ENCODE measurements at places on chromosomes 3 and 15. TPM values are rescaled to one million over a fixed set of nuclear protein-coding genes. Genes with fewer than 3 reads are reported as not detected.
A peak's percentile ranks its signal among the peaks of the same experiment; 100 is the strongest.

Gene GP9
- total RNA-seq: 4.3 TPM

DNA sequence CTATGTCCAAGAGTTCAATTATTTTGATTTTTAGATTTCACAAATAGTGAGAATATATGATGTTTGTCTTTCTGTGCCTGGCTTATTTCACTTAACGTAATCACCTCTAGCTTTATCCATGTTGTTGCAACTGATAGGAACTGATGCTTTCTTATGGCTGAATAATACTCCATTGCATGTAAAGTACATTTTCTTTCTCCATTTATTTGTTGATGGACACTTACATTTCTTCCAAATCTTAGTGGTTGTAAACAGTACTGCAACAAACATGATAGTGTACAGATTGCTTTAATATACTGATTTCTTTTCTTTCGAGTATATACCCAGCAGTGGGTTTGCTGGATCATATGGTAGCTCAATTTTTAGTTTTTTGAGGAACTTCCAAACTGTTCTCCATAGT lies 600.6 kb upstream of the SEMA6D start:
- H3K27me3 ChIP-seq: no peaks in the 10 kb centered on the region
- H3K4me1 ChIP-seq: no peaks in the 10 kb centered on the region
- no peaks in the 10 kb centered on the region for H3K36me3 ChIP-seq

GRCh38 chr15:101025896-101026631 lies 106.9 kb downstream of the LRRK1 start:
- no peak overlapping the region for H3K27ac ChIP-seq
- DNase-seq: peak; percentile 60
- peaks cover 4% of the 10 kb centered on the region for H3K36me3 ChIP-seq
- peaks cover 15% of the 10 kb centered on the region for H3K4me1 ChIP-seq
- H3K27me3 ChIP-seq: no peaks in the 10 kb centered on the region

DNA sequence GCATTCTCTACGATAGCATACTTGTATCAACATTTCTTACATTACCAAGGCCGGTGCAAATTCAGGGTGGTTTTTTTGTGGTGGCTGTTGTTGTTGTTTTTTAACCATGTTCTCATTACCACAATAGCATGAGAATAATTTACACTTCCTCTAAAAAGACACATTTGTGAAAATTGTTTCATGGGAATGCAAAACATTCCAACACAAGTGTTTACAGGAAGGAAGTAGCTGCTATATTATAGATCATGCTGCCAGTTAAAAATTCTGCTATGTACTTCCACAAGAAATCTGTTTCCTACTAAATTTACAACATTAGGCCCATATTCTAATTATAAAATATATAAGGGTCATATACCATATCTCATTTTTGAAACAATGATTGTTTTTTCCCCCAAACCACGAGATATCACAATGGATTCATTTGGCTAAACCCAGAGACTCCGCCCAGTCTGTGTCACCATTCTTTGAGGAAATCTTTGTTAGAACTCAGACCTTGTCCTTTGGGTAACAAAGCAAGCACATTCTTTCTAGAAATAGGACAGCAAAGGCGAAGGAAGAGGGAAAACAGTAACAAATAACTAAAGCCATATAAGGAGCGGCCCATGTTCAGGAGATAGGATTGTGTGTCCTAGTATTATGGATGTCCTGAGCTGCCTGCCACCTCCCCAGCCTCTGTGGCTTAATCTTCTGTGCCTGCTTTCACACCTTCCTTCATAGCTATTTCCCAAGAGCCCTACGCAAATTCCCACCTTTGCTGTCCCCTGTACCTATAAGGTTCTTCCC lies 60.1 kb downstream of the UACA start:
- H3K27me3 ChIP-seq: no peaks in the 10 kb centered on the region
- H3K36me3 ChIP-seq: no peaks in the 10 kb centered on the region
- DNase-seq: no peak
- H3K4me3 ChIP-seq: no peak overlapping the region

- peaks cover 29% of the 10 kb centered on the region for H3K4me1 ChIP-seq
- H3K27me3 ChIP-seq: no peaks in the 10 kb centered on the region
- peaks cover 57% of the 10 kb centered on the region for H3K36me3 ChIP-seq
- H3K4me3 ChIP-seq: no peak overlapping the region
- peak overlapping the region; percentile 45 for H3K27ac ChIP-seq
Observed at GRCh38 chr3:122572940-122573412, 4.5 kb upstream of the PARP15 start.
